ENCODE measurements at places on chromosomes 7 and 10.

- DNase-seq: no peak
These were observed 48.5 kb upstream of the TMEM106B start for GRCh38 chr7:12162415-12163113.

DNA sequence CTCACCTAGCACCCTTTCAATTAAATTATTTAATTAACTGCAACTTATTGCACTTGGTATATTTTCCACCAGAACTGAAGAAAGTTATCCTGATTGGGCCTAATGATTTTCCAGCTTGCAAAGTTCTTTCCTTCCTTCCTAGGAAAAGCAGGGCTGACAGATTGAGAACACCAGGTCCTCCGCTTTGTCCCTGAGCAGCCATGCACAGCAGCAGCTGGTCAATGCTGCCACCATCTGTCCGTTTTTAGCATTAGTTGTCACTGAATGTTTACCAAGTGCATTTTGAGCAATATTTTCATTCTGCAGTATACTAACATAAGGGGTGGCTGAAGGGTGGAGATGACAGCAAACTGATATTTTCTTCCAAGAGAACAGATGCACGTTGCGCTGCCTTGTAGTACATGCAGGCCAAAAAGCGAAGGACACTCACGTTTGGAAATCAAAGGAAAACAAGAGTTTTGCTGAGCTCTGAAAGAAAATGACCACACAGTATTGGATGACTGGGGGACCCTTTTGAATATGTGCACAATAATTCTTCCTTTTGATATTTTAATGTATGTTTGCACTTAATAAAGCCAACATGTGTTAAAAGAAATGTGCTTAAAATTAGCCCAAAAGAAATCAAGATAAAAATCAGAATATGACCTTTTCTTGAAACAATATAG is 248.8 kb upstream of the PTN start:
- DNase-seq: peak; percentile 47

DNA sequence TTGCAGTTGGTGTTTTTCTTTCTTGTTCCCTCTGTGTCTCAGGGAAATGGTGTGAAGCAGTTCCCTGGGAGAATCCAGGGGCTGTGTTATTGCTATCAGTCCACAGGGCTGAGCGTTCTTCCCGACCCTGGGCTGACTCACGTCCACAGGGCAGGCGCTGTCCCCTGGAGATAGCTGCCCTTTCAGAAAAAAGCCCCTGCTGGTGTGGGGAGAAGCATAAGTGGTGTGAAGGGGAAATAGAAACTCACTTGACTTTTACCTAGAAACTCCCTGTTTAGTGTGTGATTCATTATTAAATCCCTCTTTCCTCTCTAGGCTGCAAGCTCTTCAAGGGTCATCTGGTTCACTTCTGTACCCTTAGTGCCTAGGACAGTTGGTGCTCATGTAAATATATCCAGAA is 63.3 kb upstream of the SMNDC1 start:
- DNase-seq: no peak

- no peak for DNase-seq
These were observed 17.5 kb upstream of the TSPAN14 start for GRCh38 chr10:80436446-80437098.

GRCh38 chr7:7867846-7868571 is 100.6 kb upstream of the GLCCI1 start:
- DNase-seq: no peak

GRCh38 chr10:56360583-56360966 is 484 bp downstream of the ZWINT start:
- no peak for DNase-seq

GRCh38 chr7:92485267-92485892 is 7.6 kb upstream of the ERVW-1 start:
- DNase-seq: no peak

DNA sequence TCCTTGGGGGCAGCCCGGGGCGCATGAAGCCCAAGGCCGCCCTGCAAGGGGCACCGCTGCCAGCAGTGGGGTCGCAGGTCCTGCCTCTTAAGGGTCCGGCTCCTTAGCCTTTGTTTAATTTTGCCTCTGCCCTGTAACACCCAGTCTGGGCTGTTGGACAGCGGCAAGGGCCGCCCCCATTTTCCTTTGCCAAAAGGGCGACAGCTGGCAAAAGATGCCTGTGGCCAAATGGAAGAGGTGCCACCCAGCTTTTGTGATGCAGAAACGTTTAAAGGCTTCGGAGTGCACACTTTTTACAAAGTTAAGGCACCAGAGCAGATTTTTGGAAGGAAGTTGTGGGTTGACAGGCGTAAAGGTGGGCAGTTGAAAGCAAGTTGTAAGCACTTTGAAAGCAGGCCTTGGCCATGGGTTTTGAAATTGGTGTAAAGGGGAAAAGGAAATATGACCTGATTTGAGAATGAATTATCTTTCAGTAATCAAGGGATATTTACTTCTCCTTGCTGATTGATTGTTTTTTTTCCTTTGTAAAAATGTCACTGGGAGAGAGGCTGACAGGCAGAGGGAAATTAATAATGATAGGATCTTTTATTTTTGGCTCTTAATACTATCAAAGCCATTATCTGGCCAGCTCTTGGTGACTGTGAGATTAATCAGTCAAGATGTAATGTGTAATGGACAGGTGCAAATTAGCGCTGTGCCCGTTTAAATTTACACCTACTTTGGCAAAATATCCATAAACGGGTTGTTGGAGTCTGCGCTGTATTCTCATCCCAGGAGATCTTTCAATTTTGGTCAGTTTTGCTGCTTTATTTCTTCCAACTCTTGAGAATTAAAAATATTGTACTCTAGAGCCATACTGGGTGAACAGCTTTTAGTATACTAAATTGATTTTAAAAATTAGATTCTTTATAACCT is 1.2 kb downstream of the CASD1 start:
- peak; percentile 82 for DNase-seq

- no peak for DNase-seq
These were observed 932.9 kb downstream of the XPNPEP1 start for GRCh38 chr10:108990441-108990840.

DNA sequence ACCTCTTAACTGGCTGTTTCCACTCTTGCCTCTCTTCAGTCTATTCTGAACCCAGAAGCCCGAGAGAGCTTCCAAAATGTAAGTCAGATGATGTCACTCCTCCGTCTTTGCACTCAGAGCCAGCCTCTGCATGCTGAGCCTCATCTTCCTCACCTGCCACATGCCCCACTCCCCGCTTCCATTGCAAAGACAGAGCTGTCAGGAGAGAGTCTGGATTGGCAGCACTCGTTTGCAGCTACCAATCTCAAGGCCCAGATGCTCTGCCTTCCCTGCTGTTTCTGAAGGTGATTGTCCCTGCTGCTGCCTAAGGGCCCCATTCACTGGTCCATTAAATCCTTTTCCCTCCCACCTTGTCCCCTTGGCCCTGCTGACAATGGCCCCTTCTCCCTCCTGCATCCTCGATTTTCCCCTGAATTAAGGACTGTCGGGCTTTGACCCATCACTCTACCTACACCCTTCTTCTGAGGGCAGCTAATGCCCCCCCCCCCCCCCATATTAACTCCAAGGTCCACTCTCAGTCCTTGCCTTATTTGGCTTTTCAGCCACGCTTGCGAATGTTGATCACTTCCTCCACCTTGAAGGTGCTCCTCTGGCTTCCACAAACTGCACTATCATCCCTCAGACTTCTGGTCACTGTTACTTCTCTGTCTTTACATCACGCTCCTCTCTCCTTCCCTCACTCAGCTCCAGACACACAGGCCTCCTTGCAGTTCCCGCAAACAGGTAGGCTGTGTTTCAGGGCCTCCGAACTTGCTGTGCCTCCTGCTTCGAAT is 98.5 kb downstream of the CHN2 start:
- DNase-seq: no peak

DNA sequence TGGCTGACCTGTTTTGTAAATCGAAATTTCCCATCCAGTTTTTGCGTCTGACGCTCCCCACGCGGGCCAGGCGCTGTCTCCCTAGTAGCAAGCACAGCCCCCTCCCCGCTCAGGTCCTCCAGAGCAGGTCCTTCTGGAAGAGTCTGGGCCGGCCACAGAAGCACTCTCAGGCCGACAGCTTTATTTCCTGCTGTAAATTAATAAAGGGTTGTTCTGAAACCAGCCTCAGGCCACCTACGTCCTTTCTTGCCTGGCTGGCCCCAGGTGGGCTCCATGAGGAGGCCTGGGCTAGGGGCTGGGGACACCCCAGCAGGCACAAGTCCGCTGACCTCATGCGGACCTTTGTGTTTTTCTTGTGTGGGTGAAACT is 35.2 kb downstream of the CAMK2B start:
- DNase-seq: no peak

DNA sequence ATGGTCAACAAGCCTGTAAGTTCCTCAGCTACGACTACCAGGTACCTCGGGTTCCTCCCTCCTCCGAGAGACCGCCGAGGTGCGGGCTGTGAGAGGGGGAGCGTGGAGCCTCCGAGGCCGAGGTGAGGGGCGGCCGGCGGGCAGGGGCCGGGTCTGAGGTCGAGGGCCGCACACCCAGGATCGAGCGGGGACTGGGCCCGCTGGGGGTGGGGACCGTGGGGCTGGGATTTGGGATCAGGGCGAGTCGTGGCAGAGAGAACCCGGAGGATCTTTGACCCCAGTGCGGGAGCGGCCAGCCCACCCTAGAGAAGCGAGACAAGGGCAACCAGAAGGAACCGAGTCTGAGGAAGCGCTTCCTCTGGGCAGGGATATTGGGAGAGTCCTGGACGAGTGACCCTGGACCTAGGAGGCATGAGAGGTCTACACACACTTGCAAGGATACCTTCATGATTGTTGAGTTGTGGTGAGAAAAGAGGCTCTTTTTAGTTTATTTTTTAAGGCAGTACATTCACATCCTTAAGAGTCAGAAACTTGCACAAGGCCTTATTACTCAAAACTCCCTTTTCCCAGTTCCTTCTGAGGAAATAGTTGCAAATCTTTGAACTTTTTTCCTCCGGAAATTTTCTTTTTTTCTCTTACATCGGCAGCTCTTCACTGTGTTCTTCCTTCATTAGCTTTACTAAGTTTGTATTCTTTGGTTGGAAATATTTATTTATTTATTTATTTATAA is 395 bp downstream of the ZNF487 start:
- DNase-seq: no peak

DNA sequence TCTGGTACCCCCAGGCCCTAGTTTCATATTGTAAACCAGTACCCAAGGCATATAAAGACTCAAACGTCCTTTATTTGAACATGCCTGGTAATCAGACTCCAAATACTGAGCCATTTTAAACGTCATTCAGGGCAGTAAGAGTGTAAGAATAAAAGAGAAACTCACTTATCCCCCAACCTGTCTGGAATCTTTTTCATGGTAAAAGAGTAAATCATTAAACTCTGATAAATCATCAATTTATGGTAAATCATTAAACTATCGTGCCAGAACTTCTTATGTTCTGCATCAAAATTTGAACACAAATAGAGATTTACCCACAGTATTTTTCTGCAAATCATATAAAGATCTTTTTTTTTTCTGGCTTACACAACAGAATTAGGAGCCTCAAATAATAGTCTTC is 734.3 kb upstream of the POT1 start:
- DNase-seq: no peak

DNA sequence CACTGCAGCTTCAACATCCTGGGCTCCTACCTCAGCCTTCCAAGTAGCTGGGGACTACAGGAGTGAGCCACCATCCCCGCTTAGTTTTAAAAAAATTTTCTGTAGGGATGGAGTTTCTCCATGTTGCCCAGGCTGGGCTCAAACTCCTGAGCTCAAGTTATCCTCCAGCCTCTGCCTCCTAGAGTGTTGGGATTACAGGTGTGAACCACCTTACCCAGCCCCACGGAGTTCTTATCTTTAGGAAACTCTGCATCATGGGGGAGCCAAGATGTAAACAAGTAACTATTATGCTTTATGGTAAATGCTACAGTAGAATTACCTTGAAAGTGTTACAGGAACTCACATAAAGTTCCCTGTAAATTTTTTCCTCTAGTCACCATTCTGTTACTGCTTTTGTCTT is 65.3 kb downstream of the PHTF2 start:
- DNase-seq: no peak

DNA sequence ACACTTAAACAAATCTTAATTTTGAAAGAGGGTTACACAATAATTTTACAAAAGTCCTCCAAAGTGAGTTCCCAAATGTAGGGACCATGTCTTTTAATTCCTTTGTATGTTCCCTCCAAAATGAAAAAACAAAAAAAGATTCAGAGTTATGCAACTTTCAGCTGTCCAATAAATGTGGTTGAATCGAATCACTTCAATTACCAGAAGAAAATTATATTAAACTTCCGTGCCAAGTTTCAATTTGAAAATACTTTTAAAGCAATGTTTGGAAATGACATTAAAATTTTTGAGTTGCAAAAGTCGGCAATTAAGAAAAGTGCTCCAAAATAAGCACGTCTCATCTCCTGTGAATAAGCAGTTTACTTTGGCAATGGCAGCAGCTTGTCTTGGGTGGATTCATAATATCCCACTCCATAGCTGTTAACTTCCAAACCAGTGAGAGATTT is 60.3 kb upstream of the C1GALT1 start:
- no peak for DNase-seq

DNA sequence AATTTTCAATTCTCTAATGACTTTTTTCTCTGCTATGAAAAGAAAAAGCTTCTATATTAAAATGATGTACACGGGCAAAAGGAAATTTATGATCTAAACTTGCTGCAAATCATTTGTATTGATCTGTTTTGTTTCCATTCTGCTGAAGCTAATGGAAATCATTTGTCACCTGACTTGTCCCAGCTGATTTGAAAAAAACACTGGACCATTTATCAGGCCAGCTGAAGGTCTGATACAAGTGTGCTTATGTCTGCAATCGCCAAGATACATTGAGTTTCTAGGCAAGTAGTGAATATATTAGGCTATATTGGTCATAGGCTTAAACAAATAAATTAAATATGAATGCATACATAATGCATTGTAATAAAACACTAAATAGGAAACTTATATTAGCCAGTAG is 1309.7 kb downstream of the REEP3 start:
- DNase-seq: no peak

DNA sequence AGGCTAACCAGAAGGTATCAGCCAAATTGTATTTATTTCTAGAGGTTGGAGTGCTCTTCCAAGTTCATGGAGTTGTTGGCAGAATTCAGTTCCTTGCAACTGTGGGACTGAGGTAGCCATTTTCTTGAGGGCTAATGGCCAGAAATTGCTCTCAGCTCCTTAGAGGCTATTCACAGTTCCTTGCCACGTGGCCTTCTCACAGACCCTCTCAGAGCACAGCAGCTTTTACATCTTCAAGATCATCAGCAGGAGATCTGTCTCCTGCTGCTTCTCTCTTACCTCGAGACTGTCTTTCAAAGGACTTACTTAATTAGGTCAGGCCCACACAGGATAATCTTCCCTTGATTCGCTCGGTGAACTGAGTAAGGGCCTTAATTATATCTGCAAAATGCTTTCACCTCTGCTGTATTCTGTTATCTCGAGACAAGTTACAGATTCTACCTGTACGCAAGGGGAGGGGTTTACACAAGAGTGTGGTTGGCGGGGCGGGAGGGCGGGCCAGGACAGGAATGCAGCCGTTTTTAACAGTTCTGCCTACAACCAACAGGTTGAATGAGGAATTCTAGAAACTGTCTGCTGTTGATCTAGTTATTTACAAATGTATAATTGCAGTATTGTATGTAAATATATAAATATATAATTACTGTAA is 15.0 kb downstream of the MIOS start:
- no peak for DNase-seq

All from DMS 273 treated with DMSO at 0.1 percent for 48 hours (cell line).